Glutamatergic neuron (in vitro differentiated cells): ENCODE measurements at places on chromosomes 13 and 19. TPM values are rescaled to one million over a fixed set of nuclear protein-coding genes. Genes with fewer than 3 reads are reported as not detected.

Gene ZNF614
- 7.1 TPM for total RNA-seq

Gene PCP2
- total RNA-seq: not detected

- DNase-seq: no peak
- H3K27me3 ChIP-seq: no peaks in the 10 kb centered on the region
- H3K4me3 ChIP-seq: no peak overlapping the region
- no peaks in the 10 kb centered on the region for H3K36me3 ChIP-seq
Measured at GRCh38 chr13:78409172-78409571, 194.2 kb downstream of the POU4F1 start.

DNA sequence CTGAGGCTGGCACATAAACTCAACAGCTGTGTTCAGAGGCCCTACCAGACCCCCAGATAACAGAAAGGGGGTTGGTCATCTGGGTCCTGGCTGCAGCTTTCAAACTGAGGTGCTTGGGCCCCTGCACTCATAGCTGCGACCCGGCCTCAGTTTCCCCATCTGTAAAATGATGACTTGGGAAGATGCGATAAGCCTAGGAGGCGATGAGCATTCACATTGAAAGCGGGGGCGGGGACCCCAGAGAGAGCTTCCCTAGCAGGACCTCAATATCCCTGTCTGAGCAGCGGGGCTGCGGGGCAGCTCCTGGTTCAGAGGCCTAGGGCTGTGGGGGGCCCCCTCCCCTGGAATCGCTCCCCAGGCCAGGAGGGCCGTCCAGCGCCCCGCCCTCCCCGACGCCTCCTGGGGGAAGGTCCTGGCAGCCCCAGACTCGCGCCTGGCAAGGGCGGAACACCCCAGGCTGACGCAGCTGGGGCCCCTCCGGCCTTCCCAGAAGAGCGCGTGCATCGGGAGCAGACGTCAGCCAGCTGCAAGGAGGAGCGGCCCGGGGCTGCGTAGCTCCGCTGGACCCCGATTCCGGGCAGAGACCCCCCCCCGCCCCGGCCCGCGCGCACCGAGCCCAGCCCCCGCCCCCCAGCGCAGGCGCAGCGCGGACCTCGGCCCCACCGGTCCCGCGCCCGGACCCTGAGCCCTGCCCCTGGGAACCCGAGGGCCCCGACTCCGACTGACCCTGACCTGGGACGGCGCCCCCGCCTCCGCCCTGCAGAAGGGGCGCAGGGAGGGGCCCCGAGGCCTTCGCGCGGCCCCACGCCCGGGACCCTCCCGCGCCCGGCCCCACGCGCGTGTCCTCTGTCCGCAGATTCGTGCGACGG is 3.5 kb downstream of the FSTL3 start:
- peaks cover 14% of the 10 kb centered on the region for H3K27me3 ChIP-seq
- peaks cover 5% of the 10 kb centered on the region for H3K4me1 ChIP-seq
- H3K36me3 ChIP-seq: no peaks in the 10 kb centered on the region
- peak overlapping the region; percentile 65 for H3K4me3 ChIP-seq

- H3K27ac ChIP-seq: no peak overlapping the region
- no peak overlapping the region for H3K4me3 ChIP-seq
- DNase-seq: no peak
- no peaks in the 10 kb centered on the region for H3K36me3 ChIP-seq
- H3K4me1 ChIP-seq: peaks cover 5% of the 10 kb centered on the region
Measured at GRCh38 chr13:93529961-93530360, 303.4 kb downstream of the GPC6 start.

DNA sequence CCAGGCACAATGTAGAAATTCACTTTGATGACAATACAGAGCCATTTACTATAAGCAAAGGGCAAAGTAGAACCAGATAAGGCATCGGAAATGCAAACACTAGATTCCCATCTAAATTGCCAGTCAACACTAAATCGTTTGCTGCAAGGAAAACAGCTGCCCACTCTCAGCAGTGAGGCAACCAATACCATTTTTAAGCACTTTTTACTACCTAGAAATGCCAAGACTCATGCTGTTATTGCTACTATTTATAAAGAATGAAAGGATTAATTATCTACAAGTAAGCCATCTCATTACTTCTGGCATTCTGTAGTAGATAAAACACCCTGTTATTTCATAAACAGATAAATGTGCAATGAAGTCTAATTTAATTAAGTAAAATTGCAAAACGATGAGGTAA is 422.0 kb downstream of the FGF14 start:
- no peaks in the 10 kb centered on the region for H3K27me3 ChIP-seq
- no peak for DNase-seq
- no peak overlapping the region for H3K4me3 ChIP-seq
- no peak overlapping the region for H3K27ac ChIP-seq
- no peaks in the 10 kb centered on the region for H3K36me3 ChIP-seq
- no peaks in the 10 kb centered on the region for H3K4me1 ChIP-seq

DNA sequence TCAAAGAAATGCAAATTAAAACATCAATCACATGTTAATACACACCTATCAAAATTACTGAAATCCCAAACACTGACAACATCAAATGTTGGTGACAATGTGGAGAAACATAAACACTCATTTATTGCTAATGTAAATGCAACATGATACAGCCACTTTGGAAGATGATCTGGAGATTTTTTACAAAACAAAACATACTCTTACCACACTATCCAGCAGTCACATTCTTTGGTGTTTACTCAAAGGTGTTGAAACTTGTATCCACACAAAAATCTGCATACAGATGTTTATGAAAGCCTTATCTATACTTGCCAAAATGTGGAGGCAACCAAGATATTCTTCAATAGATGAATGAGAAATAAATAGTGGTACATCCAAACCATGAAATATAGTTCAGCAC is 1219.5 kb upstream of the PCDH20 start:
- no peak overlapping the region for H3K4me3 ChIP-seq
- no peaks in the 10 kb centered on the region for H3K36me3 ChIP-seq
- H3K4me1 ChIP-seq: no peaks in the 10 kb centered on the region
- H3K27ac ChIP-seq: no peak overlapping the region
- no peaks in the 10 kb centered on the region for H3K27me3 ChIP-seq

DNA sequence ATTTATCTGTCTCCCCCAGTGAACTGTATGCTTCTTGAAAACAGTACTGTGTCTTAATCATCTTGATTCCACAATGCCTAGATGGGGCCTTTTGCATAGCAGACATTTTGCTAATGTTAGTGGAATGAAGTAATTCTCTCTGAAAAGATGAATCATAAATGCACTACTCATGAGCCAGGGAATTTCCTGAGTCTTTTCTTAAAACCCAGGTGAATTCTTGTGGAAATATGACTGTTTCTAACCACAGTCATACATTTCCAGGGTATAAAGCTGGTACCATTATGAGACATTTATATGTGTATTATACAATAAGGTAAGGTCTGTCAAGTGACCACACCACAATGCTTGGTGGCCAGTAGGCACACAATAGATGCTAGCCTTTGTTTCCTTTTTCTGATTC is 5.5 kb upstream of the KCTD4 start:
- peaks cover 3% of the 10 kb centered on the region for H3K4me1 ChIP-seq
- H3K27me3 ChIP-seq: no peaks in the 10 kb centered on the region
- DNase-seq: no peak
- H3K36me3 ChIP-seq: no peaks in the 10 kb centered on the region
- H3K4me3 ChIP-seq: no peak overlapping the region
- H3K27ac ChIP-seq: no peak overlapping the region

DNA sequence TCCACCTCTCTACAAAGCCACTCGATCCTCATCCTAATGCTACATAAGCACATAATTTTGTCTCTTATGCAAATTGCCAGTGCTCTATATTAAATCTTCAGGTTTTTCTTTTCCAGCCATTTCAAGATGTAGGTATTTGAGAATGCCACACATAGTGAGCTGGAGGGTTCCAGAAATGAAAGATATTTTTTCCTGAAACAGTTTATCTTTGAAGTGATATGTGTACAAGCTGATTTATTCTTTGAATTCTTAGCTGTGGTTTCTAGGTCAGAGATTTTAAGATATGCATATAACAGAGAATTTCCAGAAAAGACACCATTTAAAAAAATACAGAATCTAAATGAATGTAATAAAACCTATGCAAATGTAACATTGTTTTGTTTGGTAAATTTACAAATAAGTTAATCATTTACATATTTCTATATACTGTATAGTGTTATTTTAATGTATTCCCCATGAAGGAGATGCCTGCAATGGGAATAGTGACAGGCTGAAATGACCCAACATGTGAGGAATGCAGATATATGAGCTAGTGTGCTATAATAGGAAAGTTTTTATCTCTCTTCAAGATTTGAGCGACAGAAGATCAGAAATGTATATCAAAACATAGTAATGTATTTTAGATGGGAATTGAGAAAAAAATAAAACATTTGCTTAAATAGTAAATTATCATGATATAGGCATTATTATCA is 570.2 kb downstream of the SLITRK1 start:
- H3K27ac ChIP-seq: no peak overlapping the region
- H3K36me3 ChIP-seq: no peaks in the 10 kb centered on the region
- no peak overlapping the region for H3K4me3 ChIP-seq
- no peak for DNase-seq
- no peaks in the 10 kb centered on the region for H3K27me3 ChIP-seq

DNA sequence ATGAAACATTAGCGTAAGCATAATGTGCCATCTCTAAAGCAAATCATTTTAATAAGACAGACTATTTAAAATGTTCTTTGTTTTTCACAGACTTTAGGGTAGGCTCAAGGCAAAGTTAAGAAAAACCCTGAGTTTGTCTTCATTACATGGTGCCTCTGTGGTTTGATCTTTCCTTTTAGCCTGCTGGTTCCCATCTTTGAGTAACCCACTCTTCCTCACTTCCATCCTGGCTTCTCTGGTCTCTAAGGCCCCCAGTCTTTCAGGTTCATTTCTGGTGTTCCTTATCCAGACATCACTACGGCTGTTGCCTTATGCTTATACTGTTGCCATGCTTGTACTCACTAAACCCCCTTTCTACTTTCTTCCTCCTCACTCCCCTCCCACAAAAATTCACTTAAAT is 38.4 kb downstream of the DACH1 start:
- DNase-seq: no peak
- H3K27ac ChIP-seq: peak overlapping the region; percentile 10
- no peaks in the 10 kb centered on the region for H3K36me3 ChIP-seq
- H3K27me3 ChIP-seq: no peaks in the 10 kb centered on the region
- peaks cover 15% of the 10 kb centered on the region for H3K4me1 ChIP-seq

DNA sequence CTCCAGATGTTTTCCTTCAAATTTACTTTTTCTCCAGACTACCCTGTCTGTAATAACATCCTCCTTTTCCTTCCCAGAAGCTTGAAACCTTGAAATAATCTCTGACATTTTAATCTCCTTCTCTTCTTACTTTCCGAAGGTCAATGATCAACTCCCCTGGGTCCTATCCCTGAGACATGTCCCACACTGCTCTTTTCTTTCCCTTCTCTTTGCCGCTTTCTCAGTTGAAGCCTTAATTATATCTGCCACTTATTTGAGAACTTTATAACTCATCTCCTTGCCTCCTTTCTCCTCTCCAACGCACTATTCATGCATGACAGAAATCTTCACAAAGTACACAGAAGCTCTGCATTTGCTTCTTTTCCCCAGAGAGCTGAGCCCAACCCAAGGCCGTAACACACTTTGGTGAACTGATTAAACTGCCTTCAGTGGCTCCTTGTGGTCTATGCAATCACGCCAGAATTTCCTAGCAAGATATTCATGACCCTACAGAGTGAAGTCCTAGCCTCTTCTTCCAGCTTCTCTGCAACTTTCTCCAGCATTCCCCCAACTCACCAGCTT is 9.2 kb upstream of the WASF3 start:
- H3K4me3 ChIP-seq: no peak overlapping the region
- no peak for DNase-seq
- H3K27ac ChIP-seq: no peak overlapping the region
- peaks cover 3% of the 10 kb centered on the region for H3K27me3 ChIP-seq
- H3K4me1 ChIP-seq: peaks cover 6% of the 10 kb centered on the region

- no peaks in the 10 kb centered on the region for H3K36me3 ChIP-seq
- H3K27ac ChIP-seq: no peak overlapping the region
- no peak for DNase-seq
- no peaks in the 10 kb centered on the region for H3K4me1 ChIP-seq
- H3K27me3 ChIP-seq: no peaks in the 10 kb centered on the region
Measured at GRCh38 chr19:15498156-15498858, 10.0 kb upstream of the CYP4F22 start.

GRCh38 chr19:4516199-4516938 is 1.9 kb downstream of the PLIN4 start:
- H3K27me3 ChIP-seq: peaks cover 5% of the 10 kb centered on the region
- H3K27ac ChIP-seq: no peak overlapping the region
- no peak for DNase-seq
- no peak overlapping the region for H3K4me3 ChIP-seq

DNA sequence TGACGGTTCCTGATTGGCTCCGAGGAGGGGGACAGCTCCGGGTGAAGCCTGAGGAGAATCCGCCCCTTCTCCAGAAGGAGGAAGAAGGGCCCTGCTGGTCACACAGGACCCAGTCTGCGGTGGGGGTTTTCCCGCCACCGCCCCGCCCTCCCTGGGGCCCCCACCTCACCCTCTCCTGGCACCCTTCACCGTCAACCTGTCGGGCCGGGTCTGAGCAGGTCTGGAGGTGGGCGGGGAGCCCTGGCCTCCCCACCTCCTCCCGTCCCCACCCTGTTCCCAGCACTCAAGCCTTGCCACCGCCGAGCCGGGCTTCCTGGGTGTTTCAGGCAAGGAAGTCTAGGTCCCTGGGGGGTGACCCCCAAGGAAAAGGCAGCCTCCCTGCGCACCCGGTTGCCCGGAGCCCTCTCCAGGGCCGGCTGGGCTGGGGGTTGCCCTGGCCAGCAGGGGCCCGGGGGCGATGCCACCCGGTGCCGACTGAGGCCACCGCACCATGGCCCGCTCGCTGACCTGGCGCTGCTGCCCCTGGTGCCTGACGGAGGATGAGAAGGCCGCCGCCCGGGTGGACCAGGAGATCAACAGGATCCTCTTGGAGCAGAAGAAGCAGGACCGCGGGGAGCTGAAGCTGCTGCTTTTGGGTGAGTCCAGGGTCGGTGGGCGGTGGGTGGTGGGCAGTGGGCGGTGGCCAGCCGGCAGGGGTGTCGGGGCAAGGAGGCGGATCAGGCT is at the start of gene GNA15:
GNA15 (plus strand) TSS at position 73 of the 723 bp plus-strand sequence; CDS start at position 491, 418 bp downstream.
- no peak within 1 kb of the TSS for H3K4me3 ChIP-seq
- peaks cover 8% of the 10 kb centered on the region for H3K36me3 ChIP-seq
- DNase-seq: no peak
- peaks cover 4% of the 10 kb centered on the region for H3K27me3 ChIP-seq

GRCh38 chr19:640161-640558 is 481 bp downstream of the FGF22 start:
- no peaks in the 10 kb centered on the region for H3K36me3 ChIP-seq
- H3K27me3 ChIP-seq: peaks cover 3% of the 10 kb centered on the region
- H3K4me1 ChIP-seq: no peaks in the 10 kb centered on the region
- no peak for DNase-seq
- no peak overlapping the region for H3K27ac ChIP-seq

- DNase-seq: peak; percentile 91
- H3K4me3 ChIP-seq: no peak overlapping the region
- no peaks in the 10 kb centered on the region for H3K4me1 ChIP-seq
Measured at GRCh38 chr13:19818223-19818842, 35.6 kb upstream of the PSPC1 start.

DNA sequence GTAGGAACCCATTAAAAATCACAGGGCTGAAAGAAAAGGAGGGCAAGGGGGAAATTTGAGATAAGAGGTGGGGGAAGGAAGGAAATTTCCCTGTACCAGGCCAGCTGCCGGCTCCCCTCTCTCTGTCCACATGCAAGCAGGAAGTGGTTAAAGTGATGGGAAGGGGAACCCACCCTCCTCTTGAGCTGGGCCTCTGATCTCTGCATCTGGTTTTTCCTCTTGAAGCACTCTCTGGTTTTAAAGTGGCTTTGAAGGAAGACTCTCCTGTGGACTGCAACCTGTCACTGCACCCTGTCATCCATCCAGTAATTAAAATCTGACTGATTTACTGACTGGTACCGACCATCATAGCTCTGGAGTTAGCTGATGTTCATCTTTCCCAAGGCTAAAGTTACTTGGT is 239.6 kb downstream of the TSHZ3 start:
- H3K36me3 ChIP-seq: no peaks in the 10 kb centered on the region
- H3K27me3 ChIP-seq: no peaks in the 10 kb centered on the region
- peaks cover 2% of the 10 kb centered on the region for H3K4me1 ChIP-seq
- no peak overlapping the region for H3K4me3 ChIP-seq
- no peak overlapping the region for H3K27ac ChIP-seq
